NCI-H460 (cell line): ENCODE measurements at places on chromosomes 7 and 10.

- DNase-seq = no peak
These were observed 57.4 kb upstream of the ACBD5 start for GRCh38 chr10:27297844-27298521.

- no peak for DNase-seq
These were observed 195.2 kb downstream of the DOCK4 start for GRCh38 chr7:112010994-112011393.

- DNase-seq = no peak
These were observed 114.2 kb upstream of the FAM180A start for GRCh38 chr7:135862586-135863340.

- DNase-seq = peak; percentile 30
These were observed 38.0 kb upstream of the SPOCK2 start for GRCh38 chr10:72126184-72126871.

DNA sequence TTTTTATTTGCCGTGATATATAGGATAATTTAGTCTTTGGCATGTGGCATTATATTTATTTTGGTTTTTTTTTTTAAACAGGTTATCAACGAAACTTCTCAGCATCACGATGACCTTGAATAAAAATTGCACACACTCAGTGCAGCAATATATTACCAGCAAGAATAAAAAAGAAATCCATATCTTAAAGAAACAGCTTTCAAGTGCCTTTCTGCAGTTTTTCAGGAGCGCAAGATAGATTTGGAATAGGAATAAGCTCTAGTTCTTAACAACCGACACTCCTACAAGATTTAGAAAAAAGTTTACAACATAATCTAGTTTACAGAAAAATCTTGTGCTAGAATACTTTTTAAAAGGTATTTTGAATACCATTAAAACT, 9.1 kb downstream of the VIM start:
- no peak for DNase-seq

- DNase-seq = no peak
These were observed 16.5 kb upstream of the SKAP2 start for GRCh38 chr7:26880852-26881251.

- no peak for DNase-seq
These were observed 330.7 kb downstream of the CDC14C start for GRCh38 chr7:49255054-49255453.

GRCh38 chr10:93512565-93512964, 16.2 kb downstream of the CEP55 start:
- no peak for DNase-seq

GRCh38 chr7:128453836-128454804, 1.6 kb upstream of the HILPDA start:
- no peak for DNase-seq

GRCh38 chr10:116737627-116738327, 4.6 kb downstream of the HSPA12A start:
- DNase-seq = no peak

GRCh38 chr7:13790611-13791010, 198.9 kb downstream of the ETV1 start:
- DNase-seq = no peak

DNA sequence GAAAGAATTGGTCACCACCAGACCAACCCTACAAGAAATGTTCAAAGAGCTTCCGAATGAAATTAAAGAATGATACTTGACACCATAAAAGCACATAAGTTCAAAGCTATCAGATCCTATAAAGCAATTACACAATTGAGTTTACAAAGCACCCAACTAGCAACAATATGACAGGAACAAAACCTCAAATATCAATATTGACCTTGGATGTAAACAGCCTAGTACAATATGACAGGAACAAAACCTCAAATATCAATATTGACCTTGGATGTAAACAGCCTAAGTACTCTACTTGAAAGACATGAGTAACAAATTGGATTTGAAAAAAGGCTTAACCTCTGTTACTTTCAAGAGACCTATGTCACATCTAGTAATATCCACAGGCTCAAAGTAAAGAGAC, 1201.4 kb downstream of the XPNPEP1 start:
- DNase-seq = no peak

DNA sequence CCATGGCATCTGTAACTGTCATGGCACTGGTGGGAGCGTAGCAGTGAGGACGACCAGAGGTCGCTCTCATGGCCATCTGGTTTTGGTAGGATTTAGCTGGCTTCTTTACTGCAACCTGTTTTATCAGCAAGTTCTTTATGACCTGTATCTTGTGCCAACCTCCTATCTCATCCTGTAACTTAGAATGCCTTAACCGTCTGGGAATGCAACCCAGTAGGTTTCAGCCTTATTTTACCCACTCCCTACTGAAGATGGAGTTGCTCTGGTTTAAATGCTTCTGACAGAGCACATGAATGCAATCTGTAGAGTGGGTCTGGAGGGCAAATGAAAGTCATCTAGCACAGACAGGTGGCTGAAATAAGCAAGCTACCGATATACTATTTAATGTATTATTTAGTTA, 55.3 kb upstream of the OPN4 start:
- no peak for DNase-seq

DNA sequence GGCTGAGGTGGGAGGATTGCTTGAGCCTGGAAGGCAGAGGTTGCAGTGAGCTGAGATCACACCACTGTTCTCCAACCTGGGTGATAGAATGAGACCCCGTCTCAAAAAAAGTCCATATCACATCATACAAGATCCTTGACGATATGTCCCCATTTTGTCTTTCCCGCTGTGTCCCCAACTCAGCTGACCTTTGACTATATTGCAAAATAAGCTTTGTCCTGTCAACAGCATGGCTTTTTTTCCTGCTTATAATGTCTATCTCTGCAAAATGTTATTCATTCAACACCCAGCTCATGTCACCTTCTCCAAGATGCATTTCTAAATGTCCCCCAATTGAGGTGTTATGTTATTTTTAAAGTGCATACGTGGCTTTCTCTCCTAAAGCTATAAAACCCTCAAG, 136.0 kb upstream of the KAT6B start:
- no peak for DNase-seq

DNA sequence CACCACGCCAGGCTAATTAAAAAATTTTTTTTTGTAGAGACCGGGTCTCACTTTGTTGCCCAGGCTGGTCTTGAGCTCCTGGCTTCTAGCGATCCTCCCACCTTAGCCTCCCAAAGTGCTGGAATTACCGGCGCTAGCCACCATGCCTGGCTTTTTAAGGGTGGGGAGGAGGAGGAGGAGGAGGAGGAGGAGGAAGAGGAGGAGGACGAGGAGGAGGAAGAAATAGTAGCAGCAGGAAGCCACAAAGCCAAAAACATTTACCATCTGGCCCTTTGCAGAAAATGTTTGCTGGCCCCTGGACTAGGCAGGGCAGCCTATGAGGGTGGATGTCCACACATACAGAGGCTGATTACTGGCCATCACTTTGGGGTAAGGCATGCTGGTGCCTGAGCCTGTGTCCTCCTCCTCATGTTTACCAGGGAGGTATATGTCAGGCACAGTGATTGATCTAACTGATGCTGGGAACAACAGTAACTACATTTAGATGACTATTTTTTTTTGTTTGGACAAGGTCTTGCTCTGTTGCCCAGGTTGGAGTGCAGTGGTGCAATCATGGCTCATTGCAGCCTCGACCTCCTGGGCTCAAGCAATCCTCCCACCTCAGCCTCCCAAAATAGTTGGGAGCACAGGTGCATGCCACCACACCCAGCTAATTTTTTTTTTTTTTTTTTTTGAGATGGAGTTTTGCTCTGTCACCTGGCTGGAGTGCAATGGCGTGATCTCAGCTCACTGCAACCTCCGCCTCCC, 122.1 kb downstream of the HIP1 start:
- DNase-seq = no peak

GRCh38 chr7:39700932-39701331, 77.6 kb downstream of the RALA start:
- no peak for DNase-seq

GRCh38 chr7:90728568-90728967, 132.4 kb downstream of the CDK14 start:
- DNase-seq = no peak

GRCh38 chr10:122102146-122102868, 113.3 kb downstream of the TACC2 start:
- DNase-seq = no peak

GRCh38 chr10:93991596-93992284, 2.0 kb upstream of the PLCE1 start:
- DNase-seq = peak; percentile 38

DNA sequence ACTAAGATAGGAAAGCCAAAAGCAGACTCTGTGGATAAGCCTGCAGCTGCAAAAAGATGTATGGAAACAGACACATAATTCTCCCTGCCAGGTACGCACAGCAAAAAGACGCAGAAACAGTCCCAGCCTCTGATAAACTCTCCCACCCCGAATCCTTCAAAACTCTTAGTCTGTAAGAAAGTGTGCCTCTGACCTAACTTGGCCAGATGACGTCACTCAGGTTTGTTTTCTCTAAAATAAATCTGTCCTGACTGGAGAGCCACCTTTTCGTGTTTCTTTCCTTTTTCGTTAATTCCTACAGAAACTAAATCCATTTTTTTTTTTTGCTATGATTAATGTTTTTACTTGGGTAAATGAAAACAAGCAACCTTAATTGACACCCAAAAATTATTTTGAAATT, 793.8 kb downstream of the SORCS1 start:
- no peak for DNase-seq

- no peak for DNase-seq
These were observed 103.8 kb downstream of the XRCC2 start for GRCh38 chr7:152572101-152572500.

DNA sequence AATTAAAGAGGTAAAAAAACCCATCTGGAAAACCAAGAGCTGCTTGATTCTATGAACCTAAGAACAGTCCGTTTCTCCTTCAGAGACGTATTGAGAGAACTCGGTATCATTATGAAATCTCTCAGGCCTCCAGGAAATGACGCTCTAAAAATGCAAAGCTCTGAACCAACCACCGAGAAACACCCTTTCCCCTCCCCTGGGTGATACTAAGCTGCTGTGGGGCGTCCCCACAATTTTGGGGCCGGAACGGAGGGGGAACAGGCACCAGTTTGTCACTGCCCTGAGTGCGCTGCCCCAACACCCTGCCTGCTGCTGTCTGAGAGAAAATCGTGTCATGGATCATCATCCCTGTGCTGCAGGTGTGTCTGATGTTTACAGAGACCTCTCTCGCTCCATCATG, 509.5 kb downstream of the DNAJB6 start:
- no peak for DNase-seq

GRCh38 chr7:33792547-33793105, 112.7 kb upstream of the BMPER start:
- no peak for DNase-seq

DNA sequence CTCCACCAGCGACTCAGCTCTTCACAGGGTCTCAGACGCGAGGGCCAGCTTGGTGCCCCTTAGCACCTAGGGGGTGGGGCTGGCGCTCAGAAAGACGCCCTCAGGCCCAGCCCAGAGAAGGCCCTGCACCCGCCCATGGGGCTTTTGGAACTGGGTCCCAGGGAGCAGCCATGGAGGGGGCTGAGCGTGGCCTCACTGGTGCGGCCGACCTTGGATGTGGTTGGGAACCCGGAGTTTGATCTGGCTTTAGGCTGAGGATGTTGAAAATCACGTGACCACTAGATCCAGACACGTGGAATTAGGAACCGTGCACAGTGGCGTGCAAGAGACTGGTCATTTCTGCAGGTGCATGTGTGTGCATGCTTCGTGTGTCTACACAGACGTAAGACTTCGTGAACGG, 185.4 kb downstream of the DNAJB6 start:
- no peak for DNase-seq

- no peak for DNase-seq
These were observed 193.4 kb upstream of the PDE1C start for GRCh38 chr7:32263611-32264010.

DNA sequence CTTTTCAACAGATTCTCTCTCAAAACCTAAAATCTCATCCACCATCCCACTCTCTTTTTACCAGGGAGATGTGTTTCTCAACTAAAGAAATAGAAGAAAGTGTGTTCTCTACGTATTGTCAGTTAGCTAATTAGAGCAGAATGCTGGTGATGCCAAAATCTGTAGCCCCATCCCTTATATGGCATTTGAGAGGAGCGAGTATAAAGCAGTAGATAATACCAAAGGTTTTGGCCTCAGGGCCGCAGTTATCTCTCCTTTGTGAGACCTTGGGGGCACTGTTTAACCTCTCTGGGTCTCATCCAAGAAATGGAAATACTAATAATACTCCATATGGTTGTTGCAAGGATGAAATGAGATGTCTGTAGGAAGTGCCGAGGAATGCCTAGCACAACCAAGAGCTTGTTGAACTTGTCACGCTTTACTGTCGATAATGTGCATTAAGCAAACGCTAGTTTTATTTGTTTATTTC, 456 bp upstream of the DLD start:
- DNase-seq = no peak
